ENCODE measurements at places on chromosomes 6 and 20. TPM values are rescaled to one million over a fixed set of nuclear protein-coding genes. Genes with fewer than 3 reads are reported as not detected.

GRCh38 chr6:31579546-31580437, 2.4 kb downstream of the LTB start:
- no peak for DNase-seq

GRCh38 chr6:128316258-128316929, 204.0 kb downstream of the PTPRK start:
- DNase-seq, result no peak

GRCh38 chr20:258963-259362, 1.4 kb downstream of the DEFB132 start:
- no peak for DNase-seq

The SLC22A1 gene
- total RNA-seq, result not detected

The CRISP3 gene
- not detected for total RNA-seq

- DNase-seq, result no peak
These were observed 24.1 kb downstream of the LGSN start for GRCh38 chr6:63295553-63296194.

The SFTA2 gene
- total RNA-seq, result not detected
